RPMI7951 (cell line): ENCODE measurements at places on chromosomes 4 and X. TPM values are rescaled to one million over a fixed set of nuclear protein-coding genes. Genes with fewer than 3 reads are reported as not detected.

DNA sequence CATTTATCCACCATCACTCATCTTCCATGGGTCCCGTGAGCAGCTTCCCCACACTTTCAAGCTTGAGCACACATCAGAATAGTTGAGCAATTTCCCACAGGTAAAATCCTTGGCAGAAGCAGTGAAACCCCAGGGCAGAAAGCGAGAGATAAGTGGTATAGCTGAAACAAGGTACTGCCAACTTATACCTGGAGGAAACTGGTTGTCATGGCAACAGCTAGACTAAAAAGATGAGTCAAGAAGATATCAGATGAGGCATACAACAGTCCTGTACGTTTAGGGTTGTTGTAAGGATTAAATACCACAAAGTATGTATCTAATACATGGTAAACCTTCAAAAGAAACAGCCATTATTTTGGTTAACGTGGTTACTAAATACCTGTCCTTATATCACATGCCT lies 66.9 kb upstream of the PHOX2B start:
- DNase-seq: no peak

DNA sequence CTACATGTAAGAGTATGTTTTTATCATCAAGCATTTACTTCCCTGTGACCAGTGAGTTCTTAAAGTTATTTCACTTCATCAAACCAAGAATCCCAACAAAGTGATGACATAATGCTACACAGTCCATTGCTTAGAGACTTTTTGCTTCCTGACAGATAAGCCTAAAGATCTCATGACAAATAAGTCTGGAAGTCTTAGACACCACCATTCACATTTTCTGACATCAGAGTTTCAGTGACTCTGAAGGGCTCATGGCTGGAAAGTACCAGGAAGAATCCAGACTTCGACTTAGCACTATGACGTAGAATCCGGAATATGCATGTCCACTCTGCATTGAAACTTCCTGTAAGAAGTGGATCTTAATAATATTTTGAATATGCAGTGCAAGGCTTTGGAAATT lies 53.7 kb downstream of the CLDN22 start:
- DNase-seq: no peak

DNA sequence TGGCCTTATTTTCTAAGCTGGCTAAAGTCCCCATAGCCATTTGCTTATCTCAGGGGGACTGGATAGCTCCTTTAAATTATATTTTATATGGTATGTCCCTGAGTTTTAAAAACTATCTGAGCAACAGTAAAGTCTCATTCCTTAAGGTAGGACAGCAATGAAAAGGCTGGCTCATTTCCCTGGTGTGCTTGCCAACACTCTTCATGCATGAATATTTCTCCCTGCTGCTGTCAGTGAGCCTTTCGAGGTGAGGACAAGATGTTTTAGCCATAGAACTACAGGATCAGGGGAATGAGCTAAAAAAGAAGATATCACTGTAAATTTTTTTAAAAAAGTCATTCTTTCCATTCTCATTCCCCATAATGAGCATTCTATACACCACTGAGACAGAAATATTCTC lies 427.3 kb upstream of the FAM241A start:
- DNase-seq: no peak

DNA sequence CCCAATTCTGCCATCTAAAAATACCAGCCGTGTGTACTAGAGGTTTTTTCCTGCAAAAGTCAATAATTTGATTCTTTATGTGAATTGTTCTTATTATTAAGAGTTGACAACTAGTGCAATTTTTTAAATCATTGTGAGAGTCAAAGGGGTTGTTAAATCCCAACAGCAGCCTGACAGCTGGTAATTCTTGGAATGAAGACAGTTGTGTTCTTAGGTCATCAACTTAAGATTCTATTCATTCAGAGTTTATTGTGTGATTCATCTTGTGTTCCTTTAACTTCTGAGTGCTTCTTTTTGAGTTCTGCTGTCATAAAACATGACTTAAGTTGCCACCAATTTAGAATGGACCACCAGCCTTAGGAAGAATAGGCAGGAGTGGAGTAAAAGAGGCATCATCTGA lies 329.0 kb downstream of the NAF1 start:
- DNase-seq: no peak

DNA sequence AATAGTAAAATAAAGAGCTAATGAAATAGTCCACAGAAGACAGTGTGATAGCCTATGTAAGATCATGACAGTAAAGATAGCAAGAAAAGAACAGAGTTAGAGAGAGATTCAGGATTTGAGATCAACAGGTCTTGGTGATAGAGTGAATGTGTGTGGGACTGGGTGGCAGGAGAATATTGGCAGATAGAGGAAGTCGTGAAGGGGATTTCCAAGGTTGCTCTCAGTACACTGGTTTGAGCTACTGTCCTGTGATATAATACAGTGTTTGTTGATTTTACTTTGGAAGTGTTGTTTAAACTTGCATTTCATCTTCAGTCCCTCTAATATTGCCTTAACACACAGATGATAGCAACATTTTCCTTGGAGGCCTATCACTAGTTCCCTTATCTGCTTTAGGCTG lies 44.1 kb downstream of the DTHD1 start:
- DNase-seq: no peak

DNA sequence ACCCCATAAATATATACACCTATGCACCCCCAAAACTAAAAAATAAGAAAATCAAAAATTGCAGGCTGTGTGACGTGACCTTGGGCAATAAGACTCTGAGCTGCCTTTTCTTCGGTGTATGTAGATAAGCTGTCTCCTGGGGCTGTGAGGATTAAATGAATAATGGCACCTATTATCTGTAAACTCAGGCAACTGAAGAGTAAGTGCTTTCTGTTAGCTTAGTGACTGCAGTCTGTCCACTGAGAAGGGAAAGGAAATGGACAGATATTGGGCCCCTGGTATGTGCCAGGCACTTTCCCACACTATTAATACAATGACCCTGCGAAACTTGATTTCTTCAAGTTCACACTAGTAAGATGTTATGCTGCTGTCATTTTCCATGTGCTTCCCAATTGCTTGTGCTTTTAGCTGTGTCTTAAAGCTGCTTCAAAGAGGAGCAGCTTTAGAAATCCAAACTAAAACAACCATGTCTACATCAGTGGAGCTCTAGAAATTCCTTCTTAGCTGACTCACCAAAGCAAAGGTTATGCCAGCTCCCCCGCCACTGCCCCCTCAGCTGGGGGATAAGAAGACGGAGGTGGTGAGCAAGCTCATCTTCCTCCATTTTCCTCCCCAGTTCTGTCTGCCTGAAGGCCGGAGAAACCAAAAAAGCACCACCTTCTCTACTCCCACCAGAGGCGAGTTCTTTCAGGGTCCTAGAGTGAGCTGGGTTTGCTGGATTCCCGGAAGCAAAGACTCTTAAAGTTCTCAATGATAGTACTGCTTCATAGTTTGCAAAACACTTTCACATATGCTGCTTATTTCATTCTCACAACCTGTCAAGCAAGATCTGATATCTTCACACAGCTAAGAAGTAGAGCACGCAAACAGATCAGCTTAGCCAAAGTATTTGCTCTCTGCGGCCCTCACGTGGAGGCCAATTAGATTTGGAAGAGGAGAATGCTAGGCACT lies 8.8 kb upstream of the DGAT2L6 start:
- peak; percentile 83 for DNase-seq

DNA sequence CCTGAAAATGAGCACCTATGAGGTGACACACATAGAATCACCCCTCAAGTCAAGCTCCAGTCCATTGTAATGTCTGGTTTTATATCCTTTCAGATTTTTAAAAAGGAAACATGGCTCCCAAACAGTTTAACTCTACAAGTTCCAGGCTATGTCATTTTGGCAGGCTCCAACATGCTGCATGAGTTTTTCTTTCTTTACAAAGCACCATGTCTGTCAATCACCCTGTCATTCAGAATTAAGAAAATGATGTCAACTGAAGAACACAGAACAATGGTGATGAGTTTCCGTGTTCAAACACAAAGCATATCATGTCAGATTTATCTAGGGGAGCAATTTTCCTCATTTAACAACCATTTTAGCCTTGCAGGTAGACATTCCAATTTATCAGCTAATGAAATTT lies 106.5 kb downstream of the AMMECR1 start:
- no peak for DNase-seq

Gene TSPAN7
- 0.12 TPM in 1 of 2 replicates, not detected in the other for total RNA-seq

Gene EPHA5
- total RNA-seq: 0.29 and 0.36 TPM in 2 replicates

Gene KCNIP4
- not detected in 2 replicates for total RNA-seq

Gene PABPC5
- total RNA-seq: 2.1 and 3.4 TPM in 2 replicates

Gene ZNF280C
- total RNA-seq: 2.8 and 4.1 TPM in 2 replicates

Gene PIR
- 25.1 and 27.3 TPM in 2 replicates for total RNA-seq
